Hematopoietic multipotent progenitor cell treated with erythropoietin and hydrocortisone succinate and interleukin-3 and kit ligand, for 4 days (in vitro differentiated cells): ENCODE measurements at places on chromosomes 13 and 19.
A peak's percentile ranks its signal among the peaks of the same experiment; 100 is the strongest.

- DNase-seq: no peak
Measured at GRCh38 chr19:40503320-40503695, 36.5 kb downstream of the SPTBN4 start.

GRCh38 chr13:60448907-60449510 lies 52.0 kb downstream of the TDRD3 start:
- DNase-seq: peak; percentile 71

GRCh38 chr13:50280441-50280937 lies 265.2 kb downstream of the KCNRG start:
- DNase-seq: no peak

GRCh38 chr19:3982701-3983541 lies 2.3 kb downstream of the EEF2 start:
- DNase-seq: no peak

DNA sequence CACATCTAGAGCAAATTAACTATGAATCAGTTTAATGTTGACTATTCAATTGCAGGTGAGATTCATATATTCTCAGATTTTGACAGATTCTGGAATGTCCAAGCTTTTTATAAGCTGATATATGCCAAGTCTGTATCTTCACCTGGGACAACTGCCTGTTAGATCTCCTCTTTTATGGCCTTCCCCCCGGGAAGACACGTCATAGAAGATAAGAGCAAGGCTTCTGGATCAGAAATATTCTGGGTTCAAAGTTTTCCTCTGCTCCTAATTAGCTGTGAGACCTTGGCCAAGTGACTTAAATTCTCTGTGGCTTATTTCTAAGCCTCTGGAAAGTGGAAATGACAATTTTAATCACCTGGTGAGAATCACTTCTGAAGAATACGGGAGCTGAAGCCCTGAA lies 187.5 kb downstream of the OXGR1 start:
- no peak for DNase-seq

DNA sequence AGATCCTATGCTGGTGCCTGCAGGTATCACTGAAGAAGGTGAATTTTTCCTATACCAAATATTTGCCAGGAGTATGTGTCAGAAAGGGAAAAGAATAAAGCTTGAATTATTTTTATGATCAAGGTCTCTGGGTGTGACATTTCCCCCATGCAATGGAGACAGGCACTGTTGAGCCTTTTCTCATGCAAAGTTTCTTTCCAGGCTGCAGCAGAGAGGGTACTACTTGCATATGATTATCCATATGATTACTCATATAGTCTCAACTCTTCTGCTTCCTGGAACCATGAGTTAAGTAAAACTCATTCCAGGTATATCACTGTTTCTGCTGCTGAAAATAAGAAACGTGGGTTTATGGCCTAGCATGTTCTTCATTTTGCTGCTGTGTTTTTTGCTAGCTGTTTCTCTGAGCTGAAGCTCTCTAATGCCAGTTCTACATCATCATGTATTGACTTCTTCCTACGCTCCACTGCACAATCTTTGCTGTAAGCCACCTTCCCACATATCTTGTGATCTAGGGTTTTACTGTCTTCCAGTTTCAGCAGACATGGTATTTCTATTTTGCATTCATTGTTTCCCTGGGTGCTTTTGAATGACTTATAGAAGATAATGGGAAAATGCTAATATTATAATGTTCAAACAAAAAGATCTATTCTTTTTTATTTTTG lies 278.7 kb upstream of the GPC6 start:
- DNase-seq: no peak

DNA sequence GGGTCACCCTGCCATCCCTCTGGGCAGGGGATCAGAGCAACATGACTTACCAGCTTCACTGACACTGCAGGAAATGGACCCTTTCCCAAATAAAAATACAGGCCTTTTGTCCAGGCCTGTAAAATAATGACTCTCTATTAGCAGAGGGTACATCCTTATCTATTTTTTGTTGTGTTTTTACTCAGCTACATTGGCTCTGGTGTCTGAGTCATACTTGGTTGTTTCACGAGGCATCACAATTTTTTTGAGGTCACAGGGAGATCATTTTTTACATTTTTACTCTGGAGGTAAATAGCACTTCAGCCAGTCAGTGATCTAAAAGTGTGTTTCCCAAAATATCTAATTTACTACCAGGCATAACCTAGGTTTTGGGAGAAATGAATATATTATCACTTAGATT lies 6.9 kb upstream of the HTR2A start:
- DNase-seq: no peak

- peak; percentile 69 for DNase-seq
Measured at GRCh38 chr13:66222926-66223325, 1007.2 kb downstream of the PCDH9 start.

DNA sequence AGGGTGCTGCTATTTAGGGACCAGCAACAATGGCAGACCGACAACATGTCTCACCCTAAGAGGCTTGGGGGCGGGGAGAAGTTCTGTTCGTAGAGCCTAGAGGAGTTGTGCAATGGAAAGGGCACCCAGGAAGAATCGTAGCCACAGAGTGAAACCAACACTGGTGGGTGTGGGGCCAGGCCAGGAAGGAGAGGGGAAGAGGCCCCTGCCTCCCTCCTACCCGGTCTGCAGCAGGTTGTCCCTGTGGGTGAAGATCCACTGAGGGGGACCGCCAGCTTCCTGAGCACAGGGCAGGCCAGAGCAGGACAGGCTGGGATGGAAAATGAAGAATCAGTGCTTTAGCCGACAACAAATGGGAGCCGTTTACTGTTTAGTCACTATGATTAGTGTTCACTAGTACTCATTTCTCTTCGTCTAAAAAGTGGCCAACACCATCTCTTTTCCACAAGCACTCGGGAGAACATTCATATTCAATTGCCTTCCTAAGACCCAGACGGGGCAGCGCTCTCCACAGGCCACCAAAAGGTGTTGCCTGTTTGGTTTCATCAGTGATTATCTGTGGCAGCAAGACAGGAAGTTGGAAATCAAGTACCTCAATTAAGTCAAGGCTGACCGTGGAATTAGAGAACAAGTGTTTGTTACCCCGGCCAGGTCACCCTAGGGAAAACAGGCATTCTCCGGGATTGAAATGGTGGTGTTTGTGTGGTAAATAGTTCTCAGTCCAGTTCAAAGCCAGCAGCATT lies 1.1 kb upstream of the ATP11A start:
- DNase-seq: peak; percentile 44

DNA sequence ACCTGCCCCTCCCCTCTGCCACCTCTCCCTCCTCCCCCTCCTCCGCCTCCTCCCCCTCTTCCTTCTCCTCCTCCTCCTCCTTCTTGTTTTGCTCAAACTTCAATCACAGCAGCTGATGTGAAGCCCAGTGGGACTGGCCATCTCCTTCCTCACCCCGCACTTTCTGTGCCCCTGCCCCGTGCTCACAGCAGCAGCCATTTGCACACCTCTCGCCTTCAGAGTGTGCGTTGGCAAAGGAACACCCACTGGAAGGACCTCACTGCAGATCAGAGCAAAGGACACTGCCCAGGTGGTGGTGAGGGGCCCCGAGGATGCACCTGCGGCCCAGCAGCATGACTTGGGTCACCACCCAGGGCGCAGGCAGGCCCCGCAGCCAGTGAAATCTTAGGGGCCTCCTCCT lies 98.8 kb downstream of the SOX1 start:
- no peak for DNase-seq

- no peak for DNase-seq
Measured at GRCh38 chr13:110808138-110808537, 94.6 kb downstream of the ING1 start.

DNA sequence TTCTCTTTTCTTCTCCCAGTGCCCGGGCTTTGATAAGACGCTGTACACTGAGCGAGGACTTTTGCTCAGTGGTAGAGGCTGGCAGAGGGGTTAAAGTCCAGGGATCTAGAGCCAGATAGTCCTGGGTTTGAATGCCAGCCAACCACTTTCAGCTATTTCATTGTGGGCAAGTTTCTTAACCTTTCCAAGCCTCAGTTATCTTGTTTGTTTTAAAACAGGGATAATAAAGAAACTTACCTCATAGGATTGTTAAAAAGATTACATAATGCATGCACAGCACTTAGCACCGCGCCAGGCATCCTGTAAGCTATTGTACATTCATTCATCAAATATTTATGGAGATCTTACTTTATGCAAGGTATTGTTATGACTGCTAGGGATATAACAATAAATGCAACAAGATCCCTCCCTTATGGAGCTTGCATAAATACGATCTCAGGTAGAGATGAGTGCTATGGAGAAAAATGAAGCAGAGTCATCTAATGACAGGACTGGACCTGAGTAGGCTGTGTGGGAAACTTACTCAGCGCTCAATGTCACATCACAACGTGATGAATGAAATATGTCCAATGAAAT lies 70.8 kb downstream of the LNX2 start:
- DNase-seq: no peak

DNA sequence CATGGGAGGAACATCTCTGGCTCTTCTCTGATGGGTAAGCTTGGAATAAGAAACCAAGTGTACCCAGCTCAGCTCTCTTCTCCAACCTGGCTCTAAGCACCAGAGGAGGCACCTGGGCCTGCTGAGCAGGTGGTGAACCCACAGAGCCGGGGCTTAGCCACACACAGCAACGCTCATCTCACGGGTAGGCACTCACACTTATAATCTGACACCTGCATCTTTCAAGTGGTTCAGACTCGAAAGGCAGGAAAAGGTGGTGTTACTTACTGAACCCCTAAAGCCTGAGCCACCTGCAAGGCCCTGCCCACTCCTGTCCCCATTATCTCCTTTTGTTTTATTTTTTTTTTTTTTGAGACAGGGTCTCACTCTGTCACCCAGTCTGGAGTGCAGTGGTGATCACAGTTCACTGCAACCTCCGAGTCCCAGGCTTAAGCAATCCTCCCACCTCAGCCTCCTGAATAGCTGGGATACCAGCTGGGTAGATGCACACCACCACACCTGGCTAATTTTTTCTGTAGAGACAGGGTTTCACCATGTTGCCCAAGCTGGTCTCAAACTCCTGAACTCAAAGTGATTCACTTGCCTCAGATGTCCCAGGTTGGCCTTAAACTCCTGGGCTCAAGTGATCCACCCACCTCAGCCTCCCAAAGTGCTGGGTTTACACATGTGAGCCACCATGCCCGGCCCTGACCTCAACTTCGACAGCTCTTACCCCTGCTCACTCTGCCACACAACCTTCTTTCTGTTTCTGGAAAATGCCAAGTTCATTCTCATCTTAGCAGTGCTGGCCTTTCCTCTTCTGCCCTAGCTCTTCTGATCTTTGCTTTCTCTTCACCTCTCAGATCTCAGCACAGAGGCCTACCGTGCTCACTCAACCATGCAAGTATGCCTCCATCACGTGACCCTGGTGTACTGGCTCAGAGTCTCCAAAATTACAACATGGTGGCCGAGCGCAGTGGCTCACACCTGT lies 9.7 kb downstream of the FBXL12 start:
- DNase-seq: no peak

GRCh38 chr13:109819874-109820273 lies 33.5 kb upstream of the IRS2 start:
- DNase-seq: no peak

- no peak for DNase-seq
Measured at GRCh38 chr13:26473571-26474230, 83.8 kb upstream of the WASF3 start.

DNA sequence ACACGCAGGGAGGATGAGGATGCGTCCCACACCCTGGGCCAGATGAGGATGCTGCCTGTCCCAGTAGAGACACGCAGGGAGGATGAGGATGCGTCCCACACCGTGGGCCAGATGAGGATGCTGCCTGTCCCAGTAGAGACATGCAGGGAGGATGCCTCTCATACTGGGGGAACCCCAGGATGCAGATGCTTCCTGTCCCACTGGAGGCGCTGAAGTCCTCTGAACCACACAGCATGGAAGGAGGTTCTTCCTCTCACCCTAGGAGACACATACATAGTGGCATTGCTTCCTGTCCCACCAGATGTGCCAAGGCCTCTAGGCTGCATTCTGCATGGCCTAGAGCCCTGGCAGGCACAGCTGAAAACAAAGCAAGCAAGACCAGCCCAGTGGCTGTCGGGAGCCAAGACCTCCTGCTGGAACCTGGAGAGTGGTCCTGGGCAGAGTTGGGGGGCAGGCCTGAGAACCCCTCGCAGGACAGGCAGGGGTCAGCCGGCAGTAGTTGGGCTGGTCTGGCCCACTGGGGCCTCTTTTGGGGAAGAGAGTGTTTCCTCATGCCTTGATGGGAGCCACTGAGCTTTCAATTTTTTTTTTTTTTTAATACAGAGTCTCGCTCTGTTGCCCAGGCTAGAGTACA lies 4.3 kb downstream of the HPN start:
- DNase-seq: peak; percentile 92

DNA sequence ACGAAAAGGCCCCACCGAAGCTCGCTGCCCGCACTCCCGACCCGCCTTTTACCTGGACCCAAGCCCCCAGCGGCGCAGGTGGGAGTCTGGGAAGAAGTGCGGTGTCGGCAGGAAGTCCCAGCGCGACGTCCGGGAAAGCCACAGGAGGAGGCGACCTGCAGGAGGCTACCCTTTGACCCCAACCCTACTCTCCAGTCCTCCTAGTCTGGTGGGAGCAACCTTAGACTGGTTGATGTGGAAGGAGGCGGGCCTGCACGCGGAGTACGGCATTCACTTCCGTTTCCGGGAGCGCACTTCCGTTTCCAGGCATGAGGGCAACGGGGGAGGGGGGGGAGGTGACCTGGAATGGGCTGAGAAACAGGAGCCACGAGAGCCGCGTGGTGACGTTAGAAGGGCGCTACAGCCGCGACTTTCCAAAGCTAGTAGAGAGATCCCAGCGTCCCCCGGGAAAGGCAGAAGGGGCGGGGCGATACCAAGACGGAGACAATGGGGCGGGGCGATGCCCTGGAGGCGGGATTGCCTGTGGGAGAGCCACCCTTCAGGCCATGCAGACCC lies 28.5 kb downstream of the ZNF266 start:
- peak; percentile 77 for DNase-seq

DNA sequence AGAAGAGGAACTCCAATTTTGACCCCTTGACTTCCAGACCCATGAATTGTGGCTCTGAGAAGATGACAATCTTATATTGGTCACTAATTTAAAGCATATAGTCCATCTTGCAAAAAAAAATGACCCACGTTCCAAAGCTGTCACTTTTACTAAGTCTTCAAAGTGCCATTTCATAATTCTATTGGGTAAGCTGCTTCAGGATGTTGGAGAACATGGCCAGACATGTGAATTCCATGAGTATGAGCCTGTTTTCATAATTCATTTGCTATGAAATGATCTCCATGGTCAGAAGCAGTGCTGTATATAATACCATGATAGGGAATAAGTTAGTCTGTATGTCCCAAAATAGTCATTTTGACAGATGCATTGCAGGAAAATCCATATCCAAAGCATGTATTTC lies 1787.3 kb downstream of the SLITRK5 start:
- no peak for DNase-seq
